Stimulated activated CD4-positive, alpha-beta T cell treated with anti-CD3 and anti-CD28 coated beads, TNF-alpha, amount 100 ng/mL, for 24 hours (primary cell): ENCODE measurements at places on chromosomes 13 and 19.
A peak's percentile ranks its signal among the peaks of the same experiment; 100 is the strongest.

- DNase-seq, result no peak
These were observed 21.6 kb downstream of the SGCG start for GRCh38 chr13:23202383-23202782.

GRCh38 chr19:8846819-8847218 lies 14.6 kb downstream of the MBD3L1 start:
- no peak for DNase-seq

DNA sequence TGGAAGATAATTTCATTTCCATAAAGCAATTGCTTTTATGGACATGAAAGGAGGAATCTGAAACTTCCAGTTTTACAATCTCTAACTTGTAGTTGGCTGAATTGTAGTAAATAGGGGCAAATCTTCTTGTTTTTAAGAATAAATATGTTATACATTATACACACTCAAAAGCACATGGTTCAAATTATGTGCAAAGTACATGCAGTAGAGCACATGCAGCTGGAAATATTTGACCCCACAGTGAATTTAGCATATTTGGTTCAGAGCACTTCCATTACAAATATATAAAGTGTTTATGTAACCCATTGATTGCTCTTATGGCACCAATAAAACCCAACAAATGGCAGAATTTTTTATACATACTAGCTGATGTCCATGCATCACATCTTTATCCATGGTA lies 180.5 kb downstream of the IRS2 start:
- DNase-seq, result no peak

DNA sequence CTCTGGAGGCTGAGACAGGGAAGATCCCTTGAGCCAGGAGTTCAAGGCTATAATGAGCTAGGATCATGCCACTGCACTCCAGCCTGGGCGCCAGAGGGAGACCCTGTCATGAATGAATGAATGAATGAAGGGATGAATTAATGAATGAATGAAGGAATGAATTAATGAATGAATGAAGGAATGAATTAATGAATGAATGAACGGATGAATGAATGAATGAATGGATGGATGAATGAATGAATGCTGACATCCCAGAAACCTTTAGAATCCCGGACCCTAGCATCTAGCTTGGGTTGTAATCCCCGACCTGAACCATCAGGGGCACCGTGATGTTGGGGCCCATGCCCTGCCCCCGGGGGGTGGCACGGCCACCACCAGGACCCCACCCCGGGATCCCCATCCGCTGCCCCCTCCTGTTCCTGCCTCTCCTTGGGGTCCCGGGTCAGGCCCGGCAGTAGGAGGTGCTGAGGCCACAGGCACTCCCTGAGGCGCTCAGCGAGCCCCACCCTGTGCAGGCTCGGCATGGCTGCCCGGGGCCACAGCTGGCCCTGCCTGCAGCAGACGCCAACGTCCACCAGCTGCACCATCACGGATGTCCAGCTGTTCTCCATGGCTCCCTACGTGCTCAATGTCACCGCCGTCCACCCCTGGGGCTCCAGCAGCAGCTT lies 3.4 kb downstream of the EBI3 start:
- no peak for DNase-seq

GRCh38 chr13:23941211-23941610 lies 43.9 kb upstream of the C1QTNF9B start:
- no peak for DNase-seq

DNA sequence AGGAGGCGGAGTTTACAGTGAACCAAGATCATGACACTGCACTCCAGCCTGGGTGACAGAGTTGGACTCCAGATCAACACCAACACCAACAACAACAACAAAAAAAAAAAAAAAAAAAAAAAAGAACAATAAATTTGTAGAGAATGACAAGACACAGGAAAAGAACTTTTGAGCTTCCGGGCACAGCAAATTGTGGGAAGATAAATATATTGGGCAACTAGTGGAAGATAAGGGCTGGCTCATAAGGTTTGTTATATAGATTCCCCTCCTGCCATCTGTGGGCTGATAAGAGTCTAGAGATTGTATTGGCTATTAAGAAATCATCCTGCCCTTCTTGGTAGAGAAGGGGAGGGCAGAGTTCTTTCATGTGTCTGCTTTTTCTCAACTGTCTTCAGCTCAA lies 33.1 kb upstream of the CYP2S1 start:
- DNase-seq, result no peak

DNA sequence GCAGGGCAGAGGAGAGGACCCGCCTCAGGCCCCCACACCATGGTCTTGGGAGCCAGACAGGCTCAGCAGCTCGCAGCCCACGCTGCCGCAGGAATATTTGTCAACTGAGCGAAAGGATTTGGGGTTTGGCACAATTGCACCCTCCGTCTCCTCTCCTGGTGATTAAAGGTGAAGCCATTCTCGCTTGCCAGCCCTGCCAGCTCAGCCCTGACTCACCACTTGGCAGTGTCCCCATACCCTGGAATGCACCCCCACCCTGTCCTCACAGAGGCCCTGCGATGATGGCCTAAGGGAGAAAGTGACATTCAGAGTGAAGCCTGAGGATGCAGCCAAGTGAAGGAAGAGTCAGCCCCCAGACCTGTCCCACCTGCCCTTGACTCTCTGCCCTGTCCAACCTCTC lies 18.8 kb downstream of the CYTH2 start:
- no peak for DNase-seq

DNA sequence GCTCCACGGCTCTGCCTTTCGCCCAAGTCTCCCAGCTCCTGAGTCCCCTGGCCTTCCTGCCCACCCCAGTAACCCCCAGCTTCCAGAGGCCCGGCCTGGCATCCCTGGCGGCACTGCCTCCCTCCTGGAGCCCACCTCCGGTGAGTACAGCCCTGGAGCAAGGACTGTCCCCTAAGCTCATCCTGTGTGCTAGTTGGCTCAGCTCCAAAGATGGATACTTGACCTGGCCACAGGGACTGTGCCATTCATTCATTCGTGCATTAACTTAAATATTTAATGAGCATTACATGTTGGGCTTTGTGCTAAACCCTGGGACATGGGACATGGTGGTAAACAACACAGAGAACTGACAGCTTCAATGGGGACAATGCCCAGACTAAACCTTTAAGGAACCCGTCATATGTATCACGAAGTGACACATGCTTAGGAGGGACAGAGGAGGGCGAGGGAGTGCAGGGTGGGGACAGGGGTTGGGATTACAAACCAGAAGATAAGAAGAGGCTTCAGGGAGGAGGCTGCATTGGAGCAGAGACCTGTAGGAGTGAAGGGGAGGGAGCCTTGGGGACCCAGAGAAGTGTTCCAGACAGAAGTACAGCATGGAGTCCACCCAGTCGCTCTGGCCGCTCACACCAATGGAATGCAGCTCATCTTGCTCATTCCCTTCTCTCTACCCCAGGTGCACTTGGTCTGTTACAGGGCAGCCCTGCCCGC lies 6.9 kb upstream of the OVOL3 start:
- no peak for DNase-seq

GRCh38 chr13:111917086-111917485 lies 149.9 kb upstream of the SOX1 start:
- DNase-seq, result no peak

DNA sequence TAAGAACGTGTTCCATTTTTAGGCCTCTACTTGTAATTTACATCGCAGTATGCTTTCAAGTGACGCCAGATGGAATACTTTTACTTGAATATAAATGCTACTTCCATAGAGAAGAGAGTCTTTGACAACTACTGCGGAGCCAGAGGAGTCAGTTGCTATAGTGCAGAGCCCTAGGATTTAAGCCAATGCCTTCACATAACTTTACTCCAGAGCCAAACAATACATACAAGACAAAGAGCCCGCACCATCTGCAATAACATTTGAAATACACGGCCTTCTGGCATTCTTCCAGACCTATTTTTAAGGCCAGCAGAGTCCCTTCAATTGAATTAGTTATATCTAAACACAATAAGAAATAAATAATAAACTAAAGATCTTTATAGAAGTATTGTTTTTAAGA lies 59.4 kb downstream of the XPO4 start:
- DNase-seq, result no peak

GRCh38 chr19:52527956-52528351 lies 486 bp downstream of the ZNF808 start:
- no peak for DNase-seq

- no peak for DNase-seq
These were observed 1.2 kb upstream of the SLAIN1 start for GRCh38 chr13:77696006-77696878.

- no peak for DNase-seq
These were observed 4.0 kb downstream of the SPPL2B start for GRCh38 chr19:2332341-2333026.

GRCh38 chr19:1252821-1253513 lies 4.6 kb downstream of the MIDN start:
- DNase-seq, result peak; percentile 81

DNA sequence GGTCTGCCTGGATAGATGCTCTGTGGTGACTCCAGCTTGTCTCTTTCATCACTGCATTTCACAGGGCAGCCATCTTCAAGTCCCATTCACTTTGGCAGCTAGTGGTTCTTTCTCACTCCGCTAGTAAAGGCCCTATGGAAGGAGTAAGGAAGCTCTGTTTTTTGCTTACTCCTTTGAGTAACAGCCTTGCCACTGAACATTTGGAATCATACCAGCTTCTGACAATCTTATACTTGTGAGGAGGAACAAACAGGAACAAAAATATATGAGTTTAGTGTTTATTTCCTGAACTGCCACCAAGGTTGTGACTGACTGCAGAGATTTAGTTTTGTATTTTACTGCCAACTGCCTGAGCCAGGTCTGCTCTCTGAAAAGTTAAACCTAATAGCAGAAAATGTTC lies 38.7 kb downstream of the KCTD4 start:
- DNase-seq, result no peak

DNA sequence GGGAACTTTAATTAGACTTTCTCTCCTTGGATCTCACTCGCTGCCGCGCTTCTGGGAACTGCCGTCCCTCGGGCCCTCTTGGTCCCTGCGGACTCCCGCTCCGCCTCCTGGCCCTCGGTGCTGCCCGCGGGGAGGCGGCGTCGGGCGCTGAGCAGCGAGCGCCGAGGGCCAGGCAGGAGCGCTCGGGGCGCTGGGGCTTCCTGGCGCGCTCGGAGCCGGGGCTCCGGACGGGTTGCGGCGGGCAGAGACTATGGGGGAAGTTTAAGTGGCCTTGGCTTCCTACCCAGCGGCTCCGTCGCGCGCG lies 704 bp downstream of the CHST8 start:
- no peak for DNase-seq

- DNase-seq, result no peak
These were observed 9.6 kb downstream of the ABHD13 start for GRCh38 chr13:108227651-108228272.

- no peak for DNase-seq
These were observed 11.1 kb downstream of the CYP4F3 start for GRCh38 chr19:15651791-15652190.

DNA sequence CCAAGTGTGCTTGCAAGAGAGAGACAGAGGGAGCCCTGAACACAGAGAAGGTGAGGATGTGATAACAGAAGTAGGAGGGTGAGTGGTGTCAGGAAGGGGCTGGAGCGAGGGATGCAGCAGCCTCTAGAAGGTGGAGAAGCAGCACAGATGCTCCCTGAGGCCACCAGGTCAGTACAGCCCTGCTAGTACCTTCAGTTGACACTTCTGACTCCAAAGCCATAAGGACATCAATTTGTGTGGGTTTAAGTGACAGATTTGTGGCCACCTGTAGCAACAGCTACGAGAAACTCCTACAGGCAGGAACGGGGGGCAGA lies 6.9 kb downstream of the ERICH4 start:
- no peak for DNase-seq
